ENCODE measurements at places on chromosomes 1 and 21.
A peak's percentile ranks its signal among the peaks of the same experiment; 100 is the strongest.

DNA sequence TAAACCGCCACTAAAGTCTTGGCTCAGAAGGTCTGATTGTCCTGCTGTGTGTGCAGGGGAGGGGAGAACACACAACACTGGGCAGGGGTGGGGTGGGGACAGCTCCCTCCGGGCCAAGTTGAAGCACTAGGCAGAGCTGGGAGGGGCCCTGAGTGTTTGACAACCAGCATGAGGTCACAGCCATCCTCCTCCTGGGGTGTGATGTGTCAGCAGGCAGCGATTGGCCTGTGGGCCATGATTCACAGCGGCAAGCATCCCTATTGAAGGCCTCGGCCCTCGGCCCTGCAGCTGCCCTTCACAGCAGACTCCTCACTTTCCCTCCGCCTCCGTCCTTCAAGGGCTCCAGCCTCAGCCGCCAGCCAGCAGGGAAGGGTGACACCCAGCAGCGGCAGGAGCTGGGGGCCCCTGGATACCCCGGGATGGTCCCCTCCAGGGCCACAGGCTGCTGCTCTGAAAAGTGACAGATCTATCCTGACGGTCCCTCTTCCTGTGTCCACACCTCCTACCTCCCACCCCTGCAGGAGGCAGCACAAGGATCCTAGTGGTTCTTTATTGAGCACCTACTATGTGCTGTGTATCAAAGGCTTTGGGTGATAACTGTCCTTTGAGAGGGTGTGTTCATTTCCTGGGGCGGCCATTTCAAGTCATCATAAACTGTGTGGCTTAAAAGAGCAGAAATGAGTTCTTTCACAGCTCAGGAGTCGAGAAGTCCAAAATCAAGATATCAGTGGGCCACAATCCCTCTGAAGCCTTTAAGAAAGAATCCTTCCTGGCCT lies 66.0 kb upstream of the SLC25A33 start:
- DNase-seq, result no peak

DNA sequence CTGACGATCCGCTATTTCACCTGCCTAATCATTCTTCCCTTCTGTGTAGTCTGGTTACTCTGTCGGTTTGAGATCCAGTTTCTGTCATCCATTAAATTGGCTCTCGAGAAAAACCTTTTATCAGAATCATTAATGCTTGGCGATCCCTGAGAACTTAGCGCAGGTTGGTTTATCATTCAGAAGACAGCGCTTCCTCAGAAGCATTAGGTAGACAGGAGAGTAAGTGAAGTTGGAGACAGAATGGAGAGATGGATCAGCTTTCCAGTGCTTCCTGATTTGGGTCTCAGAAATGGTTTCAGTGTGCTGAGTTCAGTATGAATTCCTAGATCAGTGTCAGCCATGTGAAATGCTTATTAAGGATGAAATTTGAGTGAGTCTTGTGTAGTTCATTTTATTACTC lies 1.3 kb downstream of the USP1 start:
- DNase-seq, result no peak

DNA sequence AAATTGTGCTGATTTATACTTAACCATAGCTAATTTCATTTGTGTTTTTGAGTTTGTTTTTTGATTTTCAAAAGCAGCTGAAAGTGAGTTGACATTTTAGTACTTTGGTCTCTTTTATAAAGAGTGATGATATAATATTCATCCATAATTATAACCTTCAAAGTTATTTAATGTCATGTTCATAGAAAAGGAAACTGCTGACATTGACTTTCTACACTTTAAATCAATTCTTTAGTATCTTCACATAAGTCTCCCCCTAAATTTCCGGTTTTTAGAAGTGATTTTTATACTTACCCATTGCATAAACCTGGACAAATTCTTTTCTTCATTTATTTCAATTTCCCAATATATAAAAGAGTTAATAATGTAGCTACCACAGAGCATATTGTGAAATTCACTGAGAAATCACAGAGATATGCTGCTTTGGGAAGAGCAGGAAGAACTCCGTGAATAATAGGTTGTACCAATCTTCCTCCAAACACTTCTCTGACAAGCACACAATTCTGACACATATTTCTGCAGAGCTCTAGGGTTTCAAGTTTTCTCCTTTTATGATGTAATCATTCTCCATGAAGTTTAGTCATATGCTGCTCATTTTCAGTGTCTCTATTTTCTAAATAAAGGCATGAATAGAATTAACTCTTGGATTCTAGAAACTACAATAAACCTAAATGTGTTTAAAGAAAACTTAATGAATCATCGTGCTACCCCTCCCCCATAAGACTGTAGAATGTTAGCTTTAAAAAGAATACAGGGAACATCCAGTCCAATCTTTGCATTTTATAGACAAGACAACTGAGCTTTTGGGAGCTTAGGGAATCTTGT lies 25.6 kb upstream of the CDC42BPA start:
- no peak for DNase-seq

GRCh38 chr1:52195161-52195560 lies 53.3 kb downstream of the ZFYVE9 start:
- no peak for DNase-seq

- DNase-seq, result peak; percentile 4
Observed at GRCh38 chr1:238252033-238252802, 361.5 kb upstream of the ZP4 start.

- no peak for DNase-seq
Observed at GRCh38 chr1:6343506-6344405, 49.8 kb downstream of the ACOT7 start.

All from NCI-H1436 treated with DMSO at 0.1 percent for 48 hours (cell line).